Colonic mucosa (tissue), 4 donors: ENCODE measurements at places on chromosomes 4 and X.

DNA sequence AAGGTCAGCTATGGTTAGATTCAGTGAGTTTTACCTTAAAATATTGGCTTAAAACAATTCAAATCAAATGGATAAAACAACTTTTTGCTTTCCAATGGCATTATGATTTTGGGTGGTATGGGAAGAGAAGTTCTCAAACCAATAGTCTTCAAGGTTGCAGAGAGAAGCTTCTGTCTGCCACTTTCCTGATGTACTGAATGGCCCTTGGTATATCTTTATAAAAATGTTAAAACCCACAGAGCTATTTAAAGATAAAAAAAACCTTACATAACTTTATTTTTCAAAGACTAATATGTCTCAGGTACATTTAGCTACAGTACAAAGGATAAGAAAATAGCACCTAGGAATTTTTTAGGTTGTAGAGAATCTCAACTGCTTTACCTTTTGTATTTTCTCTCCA lies 6.9 kb downstream of the FGA start:
- DNase-seq, result no peak

GRCh38 chrX:151722241-151722846 lies 6.5 kb downstream of the FATE1 start:
- DNase-seq, result peak; percentile 24

DNA sequence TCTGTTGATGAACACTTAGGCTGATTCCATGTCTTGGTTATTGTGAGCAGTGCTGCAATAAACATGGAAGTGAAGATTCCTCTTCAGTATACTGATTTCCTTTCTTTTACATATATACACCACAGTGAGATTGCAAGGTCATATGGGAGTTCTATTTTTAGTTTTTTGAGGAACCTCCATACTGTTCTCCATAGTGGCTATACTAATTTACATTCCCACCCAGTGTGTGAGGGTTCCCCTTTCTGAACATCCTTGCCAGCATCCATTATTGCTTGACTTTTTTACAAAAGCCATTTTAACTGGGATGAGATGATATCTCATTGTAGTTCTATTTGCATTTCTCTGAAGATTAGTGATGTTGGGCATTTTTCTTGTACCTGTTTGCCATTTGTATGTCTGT lies 80.5 kb upstream of the GALNT7 start:
- no peak for DNase-seq

- no peak for DNase-seq
Measured at GRCh38 chr4:56215141-56215783, 172.0 kb downstream of the AASDH start.

GRCh38 chr4:122700178-122700725 lies 32.3 kb upstream of the BBS12 start:
- DNase-seq, result peak; percentile 60

GRCh38 chr4:13888112-13888511 lies 260.6 kb upstream of the BOD1L1 start:
- no peak for DNase-seq

DNA sequence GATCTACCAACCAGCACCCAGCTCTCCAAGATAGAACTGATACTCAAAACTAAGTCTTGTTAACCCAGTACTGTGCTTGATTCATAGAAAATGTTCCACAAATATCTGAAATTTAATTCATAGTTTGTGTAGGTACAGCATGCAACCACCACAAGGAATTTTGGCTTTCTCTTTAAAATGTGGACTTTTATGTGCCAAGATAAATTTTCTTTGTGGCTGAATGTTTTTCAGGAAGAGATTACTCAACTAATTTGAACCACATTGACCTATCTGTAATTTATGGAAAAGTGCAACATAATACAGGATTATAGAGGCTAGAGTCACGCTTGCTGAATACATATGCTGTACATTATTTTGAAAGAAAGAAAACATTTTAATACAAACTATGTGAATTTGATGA lies 730.8 kb downstream of the IL1RAPL1 start:
- DNase-seq, result no peak

- DNase-seq, result no peak
Measured at GRCh38 chr4:149584722-149585121, 230.9 kb downstream of the IQCM start.

GRCh38 chrX:68631336-68631735 lies 16.1 kb upstream of the STARD8 start:
- DNase-seq, result no peak

GRCh38 chrX:28920153-28920943 lies 333.1 kb downstream of the IL1RAPL1 start:
- DNase-seq, result no peak

DNA sequence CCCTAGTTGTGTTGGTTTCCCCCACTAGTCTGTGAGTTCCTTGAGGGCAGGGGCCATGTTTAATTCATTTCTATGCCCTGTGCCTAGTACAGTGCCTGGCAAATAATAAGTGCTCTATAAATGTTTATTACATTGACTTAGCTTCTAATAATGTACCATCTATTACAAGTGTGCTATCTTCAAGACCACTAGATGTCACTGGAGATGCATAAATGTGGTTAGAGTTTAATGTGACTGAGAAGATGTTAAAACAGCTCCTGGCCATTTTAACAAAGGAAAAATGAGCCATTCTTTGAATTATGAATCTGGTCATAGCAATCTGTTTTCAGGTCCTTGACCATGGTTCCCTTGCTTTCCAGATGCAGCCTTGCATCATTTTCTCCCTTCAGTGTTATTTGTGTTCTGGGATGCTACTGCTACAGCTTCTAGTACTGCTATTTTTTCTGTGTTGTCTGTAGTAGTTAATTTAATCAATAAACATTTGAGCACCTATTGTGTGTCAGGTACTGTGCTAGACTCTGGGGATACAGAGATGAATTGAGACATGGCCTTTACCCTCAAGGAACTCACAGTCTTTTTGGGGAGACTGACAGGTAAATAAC lies 43.2 kb downstream of the SLC9A6 start:
- DNase-seq, result no peak

- DNase-seq, result no peak
Measured at GRCh38 chr4:79466621-79467020, 58.6 kb upstream of the GK2 start.

GRCh38 chrX:101009090-101009489 lies 39.6 kb downstream of the ARL13A start:
- no peak for DNase-seq

DNA sequence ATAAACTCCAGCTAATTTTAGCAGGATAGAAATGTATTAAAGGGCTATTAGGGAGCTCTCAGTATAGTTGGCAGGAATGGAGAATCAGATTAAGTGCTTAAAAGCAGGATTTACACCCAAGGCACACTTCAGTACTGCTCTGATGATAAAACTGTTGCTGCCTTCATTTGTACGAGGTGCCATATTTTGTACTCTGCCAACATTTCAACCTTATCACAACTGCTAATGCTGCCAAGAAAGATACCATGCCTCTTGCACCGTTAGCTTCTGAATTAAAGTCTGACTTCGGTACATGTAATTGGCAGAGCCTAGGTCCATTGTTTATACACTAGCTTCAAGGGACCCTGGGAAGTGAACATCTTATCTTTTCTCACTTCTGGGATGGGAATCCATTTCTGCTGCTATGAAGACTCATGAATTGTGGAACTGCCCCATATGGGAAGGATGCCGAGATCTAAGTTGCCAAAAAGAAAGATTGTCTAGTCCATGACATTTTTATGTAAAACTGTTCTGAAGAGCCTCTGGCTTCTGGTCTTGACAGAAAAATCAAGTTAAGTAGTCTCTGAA lies 624.0 kb upstream of the IGFBP7 start:
- no peak for DNase-seq

DNA sequence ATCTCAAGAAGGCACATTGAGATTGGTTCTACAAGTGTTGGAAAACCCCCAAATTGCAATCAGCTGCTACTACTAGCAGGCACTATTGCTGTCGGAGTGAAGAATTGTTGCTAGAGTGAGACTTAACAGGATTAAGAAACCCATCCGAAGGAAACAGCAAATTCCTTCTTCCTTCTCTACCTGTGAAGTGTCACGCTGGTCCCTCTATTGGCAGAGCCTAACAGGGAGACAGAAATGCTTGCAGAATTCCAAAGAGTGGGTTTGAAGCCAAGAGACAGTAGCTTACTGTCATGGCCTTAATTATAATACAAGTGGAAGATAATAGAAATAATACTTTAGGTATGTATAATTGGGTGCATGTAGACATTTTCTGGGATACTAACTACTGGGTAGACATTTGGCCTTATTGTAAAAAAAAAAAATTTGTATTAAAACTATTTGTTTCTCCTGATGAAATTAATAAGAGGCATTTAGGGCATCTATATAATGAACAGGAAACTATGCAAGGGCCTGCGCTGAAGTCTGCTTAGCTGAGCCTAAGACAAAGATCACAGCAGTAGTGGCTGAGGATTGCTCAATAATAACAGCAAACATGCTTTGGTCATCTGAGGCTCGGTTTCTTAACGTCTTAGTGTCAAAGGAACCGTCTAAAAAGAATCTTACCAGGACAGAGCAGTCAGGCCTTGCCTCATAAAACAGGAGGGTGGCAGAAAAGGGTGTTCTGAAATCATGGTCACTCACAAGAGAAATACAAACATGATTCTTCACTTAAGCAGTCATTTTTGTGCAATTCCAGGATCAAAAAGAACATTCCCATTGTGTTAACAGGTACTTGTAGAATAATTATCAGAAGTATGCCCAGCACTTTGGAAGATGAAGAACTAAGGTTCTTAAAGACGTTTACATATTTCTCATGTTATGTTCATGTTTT lies 40.8 kb downstream of the FAM241A start:
- DNase-seq, result no peak

GRCh38 chr4:118917582-118917981 lies 28.9 kb downstream of the SYNPO2 start:
- DNase-seq, result no peak

DNA sequence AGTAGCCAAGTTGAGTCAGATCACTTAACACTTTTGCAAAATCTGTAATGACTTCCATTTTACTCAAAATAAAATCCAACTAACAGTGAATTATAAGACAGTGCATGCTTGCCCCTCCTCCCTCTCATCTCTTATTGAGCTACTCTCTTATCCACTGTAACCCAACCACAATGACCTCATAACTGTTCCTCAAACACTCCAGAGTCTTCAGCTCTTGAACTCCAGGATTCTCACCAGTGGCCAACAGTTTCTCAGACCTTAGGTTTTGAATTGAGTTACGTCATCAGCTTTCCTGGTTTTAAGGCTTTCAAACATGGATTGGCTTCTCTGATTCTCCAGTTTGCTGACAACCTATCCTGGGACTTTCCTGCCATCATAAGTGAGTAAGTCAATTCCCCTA lies 938.3 kb downstream of the RAB28 start:
- no peak for DNase-seq

- no peak for DNase-seq
Measured at GRCh38 chr4:183770906-183771305, 111.8 kb downstream of the TRAPPC11 start.

GRCh38 chrX:107429090-107429489 lies 20.4 kb upstream of the FRMPD3 start:
- peak; percentile 46 for DNase-seq

DNA sequence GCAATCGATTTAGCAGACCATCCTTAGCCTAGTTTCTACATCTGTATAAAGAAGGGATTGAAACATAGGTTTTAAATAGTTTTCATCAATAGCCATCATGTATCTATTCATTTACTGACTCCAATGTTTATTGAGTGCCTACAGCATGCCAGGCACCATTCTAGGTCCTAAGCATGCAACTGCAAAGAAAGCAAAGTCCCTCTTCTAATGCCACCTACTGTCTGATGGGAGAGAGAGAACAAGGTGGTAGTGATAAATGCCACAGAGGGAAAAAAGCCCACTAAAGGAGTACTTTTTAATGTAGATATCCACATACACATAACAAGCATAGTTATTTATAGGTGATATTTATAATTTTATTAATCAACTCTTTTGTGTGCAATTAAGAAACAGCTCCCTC lies 67.6 kb upstream of the PPARGC1A start:
- DNase-seq, result no peak

DNA sequence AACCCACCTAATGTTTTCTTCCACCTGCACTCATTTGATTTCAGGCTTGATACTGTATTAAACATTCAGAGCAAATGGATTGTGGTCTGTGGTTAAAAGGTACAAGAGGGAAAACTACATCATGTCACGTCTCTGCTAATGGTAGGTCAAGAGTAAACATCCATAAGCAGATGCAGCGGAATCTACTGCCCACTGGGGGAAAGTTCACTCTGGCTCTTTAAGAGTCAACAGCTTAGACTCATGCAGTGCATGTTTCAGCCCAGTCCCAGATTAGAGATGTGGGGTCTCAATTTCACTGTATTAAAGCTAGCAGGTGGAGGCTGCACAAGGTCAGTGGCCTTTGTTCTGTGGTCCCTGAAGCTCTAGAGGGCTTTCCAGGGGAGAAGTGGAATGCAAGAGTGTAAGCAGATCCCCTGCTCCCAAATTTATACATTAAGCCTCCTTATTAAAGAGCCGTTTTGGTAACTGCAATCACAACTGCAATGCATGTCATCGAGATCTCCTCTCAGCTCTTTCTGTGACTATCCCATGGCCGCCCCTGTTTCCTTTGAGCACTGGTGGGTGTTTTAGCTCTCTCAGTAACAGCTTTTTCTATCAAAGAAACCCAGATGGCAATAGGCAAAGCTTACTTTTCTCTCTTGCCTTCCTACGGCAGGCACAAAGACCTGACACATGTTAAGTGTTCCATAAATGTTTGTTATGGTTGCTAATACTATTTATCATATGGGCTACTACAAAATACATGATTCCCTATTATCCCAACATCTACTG lies 53.4 kb downstream of the LDB2 start:
- no peak for DNase-seq

DNA sequence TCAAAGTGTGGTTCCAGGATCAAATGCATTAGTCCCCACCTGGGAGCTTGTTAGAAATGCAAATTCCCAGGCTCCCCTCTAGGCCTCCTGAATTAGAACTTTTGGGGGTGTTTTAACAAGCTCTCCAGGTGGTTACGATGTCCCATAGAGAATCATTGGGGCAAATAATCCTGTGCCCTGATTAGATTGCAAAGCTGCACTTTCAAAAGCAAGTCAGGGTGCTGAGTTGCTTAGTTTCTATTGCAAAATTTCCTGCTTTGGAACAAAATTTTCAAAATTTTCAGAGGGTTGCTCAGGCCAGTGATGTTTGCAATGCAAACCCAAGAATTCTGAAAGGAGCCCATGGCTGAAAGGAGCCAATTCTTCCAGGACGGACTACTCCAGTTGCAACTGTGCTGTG lies 71.0 kb downstream of the MGST2 start:
- no peak for DNase-seq

GRCh38 chrX:13078739-13079444 lies 34.5 kb upstream of the FAM9C start:
- DNase-seq, result peak; percentile 54

GRCh38 chr4:41418444-41418843 lies 119.5 kb upstream of the LIMCH1 start:
- no peak for DNase-seq
